CD4-positive, CD25-positive, alpha-beta regulatory T cell (primary cell): ENCODE measurements at places on chromosomes 6 and 20.

DNA sequence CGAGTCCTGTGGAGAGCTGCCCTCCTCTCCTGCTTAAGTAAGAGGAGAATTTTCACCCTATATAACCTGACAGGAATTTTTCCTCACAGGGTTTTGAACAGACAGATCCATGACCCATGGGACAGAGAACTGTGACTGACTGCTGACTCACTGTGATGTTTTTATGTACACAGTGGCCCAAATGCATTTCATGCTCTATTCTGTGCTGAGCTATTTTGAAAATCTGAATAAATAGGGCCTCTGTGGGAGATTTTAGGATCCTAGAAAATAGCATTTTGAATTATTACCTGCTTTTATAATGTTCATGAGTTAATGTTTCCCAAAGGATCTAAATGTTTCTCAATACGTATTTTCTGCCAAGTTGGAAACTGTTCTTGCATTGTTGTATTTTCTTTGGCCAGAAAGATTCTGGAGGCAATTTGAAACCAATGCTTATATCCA lies 577.4 kb downstream of the HTR1B start:
- H3K27ac ChIP-seq: no peak overlapping the region
- no peaks in the 10 kb centered on the region for H3K4me1 ChIP-seq
- H3K27me3 ChIP-seq: no peaks in the 10 kb centered on the region
- H3K36me3 ChIP-seq: no peaks in the 10 kb centered on the region
- H3K4me3 ChIP-seq: no peak overlapping the region

DNA sequence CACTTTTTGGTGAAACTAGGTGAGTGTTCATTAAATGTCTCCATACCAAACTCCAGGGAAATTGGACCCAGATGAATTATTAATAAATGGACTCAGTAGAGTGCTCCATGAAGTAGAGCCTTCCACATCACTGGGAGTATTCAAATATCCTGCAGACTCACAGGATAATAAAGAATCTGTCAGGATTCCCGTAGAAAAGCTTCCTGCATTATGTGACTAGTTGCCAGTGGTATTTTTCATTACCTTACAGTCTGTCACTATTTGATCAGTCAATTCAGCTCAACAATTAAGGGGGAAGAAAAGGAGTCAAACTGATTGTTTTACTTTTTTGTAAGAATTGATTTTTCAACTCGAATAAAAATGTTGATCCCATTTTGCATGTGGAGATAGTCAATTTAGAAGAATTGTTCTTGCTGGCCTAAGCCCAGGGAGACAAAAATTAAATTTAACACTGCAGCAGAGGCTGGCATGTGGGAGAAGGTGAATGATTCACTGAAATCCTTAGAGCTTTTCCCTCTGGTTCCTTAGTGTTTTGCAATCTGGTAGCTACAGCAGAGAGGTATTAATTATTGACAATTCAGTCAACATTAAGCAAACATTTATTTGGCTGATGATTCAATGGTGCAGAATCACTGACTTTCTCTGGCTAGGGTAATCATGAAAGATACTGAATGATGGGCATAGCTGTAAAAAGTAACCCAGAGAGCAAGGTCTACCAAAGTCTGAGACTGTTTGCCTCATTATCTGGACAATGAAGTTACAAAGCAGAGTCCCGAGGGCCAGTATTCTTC lies 442.4 kb downstream of the CD83 start:
- no peak for DNase-seq
- H3K27me3 ChIP-seq: no peaks in the 10 kb centered on the region
- no peak overlapping the region for H3K27ac ChIP-seq

- no peaks in the 10 kb centered on the region for H3K4me1 ChIP-seq
- H3K4me3 ChIP-seq: no peak overlapping the region
- H3K36me3 ChIP-seq: no peaks in the 10 kb centered on the region
These were observed 101.5 kb downstream of the RWDD2A start for GRCh38 chr6:83294676-83295075.

- H3K4me3 ChIP-seq: no peak overlapping the region
- no peak for DNase-seq
- no peaks in the 10 kb centered on the region for H3K36me3 ChIP-seq
- H3K4me1 ChIP-seq: no peaks in the 10 kb centered on the region
These were observed 48.6 kb downstream of the CDH4 start for GRCh38 chr20:61300709-61301108.

GRCh38 chr20:8228315-8228714 lies 96.2 kb downstream of the PLCB1 start:
- H3K4me1 ChIP-seq: no peaks in the 10 kb centered on the region
- no peaks in the 10 kb centered on the region for H3K27me3 ChIP-seq
- H3K4me3 ChIP-seq: no peak overlapping the region
- no peak overlapping the region for H3K27ac ChIP-seq
- H3K36me3 ChIP-seq: no peaks in the 10 kb centered on the region
